Activated CD4-positive, alpha-beta T cell treated with anti-CD3 and anti-CD28 coated beads, Interleukin-10, Interleukin-2, amounts not matched to agents 100 ng/mL and 50 ng/mL, durations not matched to agents 16 hours and 8 hours (primary cell): ENCODE measurements at places on chromosomes 13 and 19.

DNA sequence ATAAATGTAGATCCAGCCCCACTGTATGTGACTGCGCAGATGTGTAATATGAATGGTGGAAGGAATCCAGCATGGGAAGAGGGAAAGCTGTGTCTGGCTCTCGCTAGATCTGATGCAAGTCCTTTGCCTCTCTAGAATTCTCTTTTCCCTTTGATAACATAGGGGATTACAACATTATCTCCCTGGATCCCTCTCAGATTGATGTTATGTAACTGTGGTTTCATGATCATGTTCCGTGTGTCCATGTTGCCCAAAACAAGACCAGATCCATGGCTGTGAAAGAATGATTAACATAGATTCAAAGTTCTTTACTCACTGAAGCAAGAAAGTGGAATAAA, 184.0 kb upstream of the UBL3 start:
- no peak for DNase-seq

DNA sequence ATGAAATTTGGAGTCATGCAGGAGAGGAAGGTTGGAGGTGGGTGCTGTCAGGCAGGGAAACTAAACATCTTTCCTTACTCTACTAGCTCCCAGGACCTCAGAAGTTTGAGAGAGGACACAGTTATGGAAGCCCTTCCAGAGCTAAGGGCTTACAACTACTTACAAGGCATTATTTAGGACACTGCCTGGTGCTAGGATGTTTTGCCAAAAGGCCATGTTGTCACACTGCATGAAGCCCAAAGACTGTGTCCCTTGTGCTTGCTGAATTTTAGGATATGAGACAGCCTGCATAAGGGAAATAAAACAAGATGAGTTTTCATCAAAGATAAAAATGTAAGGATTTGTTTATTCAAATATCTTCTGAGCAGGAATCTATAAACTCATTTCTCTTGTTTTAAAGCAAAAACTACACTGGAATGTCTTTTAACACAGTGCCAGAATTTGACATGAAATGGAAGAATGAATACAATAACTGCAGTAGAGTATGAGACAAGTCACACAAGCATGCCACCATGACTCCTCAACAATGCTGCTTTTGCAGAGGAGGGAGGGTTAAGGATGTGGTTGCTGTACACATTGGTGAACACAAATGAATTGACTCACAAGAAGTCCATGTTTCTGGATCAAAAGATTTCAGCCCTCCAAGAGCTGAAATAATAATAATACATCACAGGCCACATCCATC, 258.4 kb downstream of the SPRY2 start:
- no peak for DNase-seq

- DNase-seq = no peak
Measured at GRCh38 chr13:91955546-91956355, 557.3 kb downstream of the GPC5 start.

DNA sequence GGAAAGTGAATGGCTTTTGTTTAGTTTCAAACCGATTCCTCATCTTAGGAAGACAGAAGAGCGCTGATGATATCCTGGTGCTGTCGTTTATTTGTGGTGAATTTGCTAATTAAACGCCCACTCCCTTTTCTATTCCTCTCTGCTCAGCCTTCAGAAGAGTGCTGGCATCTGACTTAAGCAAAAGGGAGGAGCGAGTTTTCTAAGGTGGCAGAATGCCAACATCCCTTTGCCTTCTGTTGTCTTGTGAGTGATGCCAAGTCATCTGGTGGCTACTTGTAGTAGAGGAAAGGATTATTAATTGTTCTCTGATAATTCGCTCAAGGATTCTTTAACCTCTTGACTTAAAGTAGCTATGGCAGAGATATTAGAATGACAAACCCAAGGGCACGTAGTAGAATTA, 68.1 kb downstream of the ERCC5 start:
- DNase-seq = no peak

GRCh38 chr13:23960566-23961156, 63.4 kb upstream of the C1QTNF9B start:
- DNase-seq = peak; percentile 54

DNA sequence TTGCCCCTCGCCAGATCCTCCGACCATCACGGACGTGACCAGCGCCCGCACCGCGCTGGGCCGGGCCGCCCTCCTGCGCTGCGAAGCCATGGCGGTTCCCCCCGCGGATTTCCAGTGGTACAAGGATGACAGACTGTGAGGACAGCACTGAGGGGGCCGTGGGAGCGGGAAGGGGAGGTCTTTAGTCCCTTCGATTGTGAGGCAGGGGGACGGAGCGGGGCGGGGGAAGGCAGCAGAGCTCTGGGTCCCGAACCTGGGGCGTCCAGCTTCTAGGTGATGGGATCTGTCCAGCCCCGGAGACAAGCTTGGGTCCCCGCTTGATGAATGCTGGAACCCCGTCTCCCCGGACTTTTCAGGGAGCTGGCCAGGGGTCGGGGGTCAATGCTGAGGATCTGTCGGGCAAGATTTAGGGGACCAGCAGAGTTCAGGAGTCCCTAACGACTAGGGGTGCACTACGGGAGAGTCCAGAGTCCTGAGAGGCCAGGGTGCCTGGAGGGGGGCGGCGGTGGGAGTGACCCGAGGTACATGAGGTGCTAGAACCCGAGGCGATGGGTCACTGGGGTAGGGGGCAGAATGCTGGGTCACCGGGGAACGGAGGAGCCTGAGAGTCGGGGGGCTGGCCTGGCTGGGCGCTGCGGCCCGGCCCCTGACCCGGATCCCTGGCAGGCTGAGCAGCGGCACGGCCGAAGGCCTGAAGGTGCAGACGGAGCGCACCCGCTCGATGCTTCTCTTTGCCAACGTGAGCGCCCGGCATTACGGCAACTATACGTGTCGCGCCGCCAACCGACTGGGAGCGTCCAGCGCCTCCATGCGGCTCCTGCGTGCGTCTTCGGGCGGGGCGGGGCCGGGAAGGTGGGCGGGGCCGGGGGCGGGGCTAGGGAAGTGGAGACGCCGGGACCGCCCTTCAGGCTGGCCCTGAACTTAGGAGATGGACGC, 14.6 kb downstream of the VSIG10L start:
- peak; percentile 76 for DNase-seq

GRCh38 chr13:110155072-110155471, 151.9 kb downstream of the COL4A1 start:
- no peak for DNase-seq

DNA sequence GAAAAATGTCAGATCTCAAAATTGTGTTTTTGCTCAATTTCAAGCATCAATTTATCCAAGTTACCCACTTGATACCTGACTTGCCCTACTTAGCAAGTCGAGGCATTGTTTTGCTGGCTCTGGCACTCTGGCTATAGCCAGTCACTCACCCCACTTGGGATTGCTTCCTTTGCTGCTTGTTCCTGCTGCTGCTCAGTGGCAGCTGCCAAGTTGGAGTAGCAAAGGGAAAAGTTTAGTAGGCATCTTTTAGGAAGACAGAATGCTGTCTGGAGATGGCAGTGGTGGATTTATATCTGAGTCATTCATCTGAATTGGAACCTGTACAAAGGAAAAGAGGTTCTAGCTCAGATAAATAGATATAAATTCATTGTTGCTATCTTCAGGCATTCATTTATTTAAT, 41.2 kb downstream of the PCCA start:
- DNase-seq = no peak

- DNase-seq = no peak
Measured at GRCh38 chr13:46587807-46588418, 34.9 kb downstream of the LRCH1 start.

- peak; percentile 91 for DNase-seq
Measured at GRCh38 chr19:6772028-6772865, at the start of gene VAV1. VAV1 (plus strand) TSS chr19:6772708; CDS start chr19:6772808, 100 bp downstream.

DNA sequence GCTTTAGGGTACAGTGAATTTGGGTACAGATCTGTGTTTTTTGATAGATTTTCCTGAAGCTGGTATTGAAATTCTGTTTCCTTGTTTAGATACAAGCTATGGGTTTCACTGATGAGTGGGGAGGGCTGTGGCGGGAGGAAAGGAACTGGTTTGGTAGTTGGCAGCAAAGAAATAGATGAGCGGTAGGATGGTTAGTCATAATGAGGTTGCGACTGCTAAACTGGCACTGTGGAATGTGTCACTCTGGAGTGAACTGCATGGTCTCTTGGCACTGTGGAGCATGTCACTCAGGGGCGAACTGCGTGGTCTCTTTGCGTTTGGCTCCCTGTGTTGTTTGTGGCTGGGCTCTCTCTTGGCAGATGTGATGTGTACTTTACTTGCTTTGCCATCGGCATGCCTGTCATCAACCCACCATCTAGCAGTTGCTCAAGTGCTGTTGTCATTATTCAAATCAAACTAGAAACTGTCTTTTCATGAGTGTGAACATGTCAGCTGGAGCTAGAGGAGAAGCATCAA, 82.1 kb downstream of the ATP8A2 start:
- DNase-seq = no peak

GRCh38 chr13:93559718-93560117, 333.1 kb downstream of the GPC6 start:
- no peak for DNase-seq

DNA sequence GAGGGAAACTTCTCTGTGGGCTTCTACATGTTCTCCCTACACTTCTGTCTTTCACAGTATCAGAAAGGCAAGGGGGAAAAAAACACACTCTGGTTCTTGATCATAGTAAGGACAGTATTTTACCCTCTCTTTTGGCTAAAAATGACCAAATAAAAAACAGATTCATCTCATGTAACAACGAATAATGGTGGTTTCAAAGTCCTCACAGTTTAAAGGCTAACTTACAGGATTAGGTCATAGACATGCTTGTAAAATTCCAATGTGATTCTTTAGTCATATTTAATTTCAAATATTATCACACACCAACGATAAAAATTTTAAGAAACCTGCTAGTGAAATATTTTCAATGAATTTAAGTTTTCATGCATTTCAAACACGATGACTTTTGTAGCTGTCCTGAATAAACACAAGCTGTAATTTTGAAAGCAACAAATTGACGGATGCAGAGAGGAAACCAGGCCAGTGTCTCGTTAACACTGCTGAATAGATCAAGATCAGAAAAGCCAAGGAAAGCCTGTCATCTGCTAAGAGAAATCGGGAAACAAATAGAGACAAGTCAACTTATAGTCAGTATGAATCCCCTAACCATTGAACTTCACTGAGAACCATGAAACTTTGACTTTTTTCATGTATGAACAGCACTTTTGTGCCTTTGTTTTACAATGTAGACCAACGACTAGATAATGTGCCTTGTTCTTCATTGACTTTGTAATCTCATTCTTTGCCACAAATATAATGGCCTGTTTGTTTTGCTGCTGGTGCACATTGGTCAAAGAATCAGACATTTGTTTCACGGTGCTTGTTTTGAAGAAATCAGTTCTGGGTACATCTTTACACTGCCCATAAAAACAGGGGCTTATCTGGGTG, 22.0 kb downstream of the MBNL2 start:
- no peak for DNase-seq

DNA sequence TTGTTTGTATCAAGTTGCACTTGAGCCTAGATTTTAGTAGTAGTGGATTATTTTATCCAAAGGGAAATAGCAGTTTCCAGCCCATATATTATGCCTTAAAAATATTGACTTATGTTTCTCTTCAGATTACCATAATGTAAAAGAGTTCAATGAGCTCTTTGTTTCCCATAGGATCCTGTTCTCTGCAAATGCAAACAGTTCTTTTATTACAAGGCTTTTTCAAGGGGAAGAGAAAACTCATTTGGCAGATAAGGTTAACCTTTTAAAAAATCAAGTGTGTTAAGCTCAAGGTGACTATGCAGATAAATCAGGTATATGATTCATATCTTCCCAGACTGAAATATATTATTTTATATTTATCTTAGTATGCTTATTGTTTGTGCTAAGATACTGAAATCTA, 961.2 kb upstream of the SPRY2 start:
- no peak for DNase-seq

DNA sequence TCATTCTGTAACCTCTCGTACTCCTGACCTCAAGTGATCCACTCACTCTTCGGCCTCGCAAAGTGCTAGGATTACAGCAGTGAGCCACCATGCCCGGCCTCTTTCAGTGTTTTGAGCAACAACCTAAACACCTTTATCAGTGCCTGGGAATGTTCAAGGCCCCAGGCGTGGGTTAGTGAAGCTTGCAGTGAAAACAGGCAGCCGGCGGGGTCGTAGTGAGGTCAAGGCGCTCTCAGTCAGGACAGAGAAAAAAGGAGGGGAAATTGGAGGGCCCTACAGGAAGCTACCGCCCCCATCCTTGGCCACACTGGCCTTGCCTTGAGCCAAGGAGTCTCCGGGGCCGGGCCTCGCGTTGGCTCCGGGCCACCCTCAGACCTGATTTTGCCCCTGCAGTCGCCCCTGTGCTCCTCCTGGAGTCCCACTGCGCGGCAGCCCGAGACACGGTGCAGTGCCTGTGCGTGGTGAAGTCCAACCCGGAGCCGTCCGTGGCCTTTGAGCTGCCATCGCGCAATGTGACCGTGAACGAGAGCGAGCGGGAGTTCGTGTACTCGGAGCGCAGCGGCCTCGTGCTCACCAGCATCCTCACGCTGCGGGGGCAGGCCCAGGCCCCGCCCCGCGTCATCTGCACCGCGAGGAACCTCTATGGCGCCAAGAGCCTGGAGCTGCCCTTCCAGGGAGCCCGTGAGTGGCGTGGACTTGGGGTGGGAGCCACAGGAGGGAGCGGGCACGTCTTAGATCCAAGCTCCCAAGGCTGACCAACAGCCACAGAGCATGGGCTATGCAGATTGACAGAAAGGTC, 17.7 kb downstream of the MAG start:
- no peak for DNase-seq

- peak; percentile 92 for DNase-seq
Measured at GRCh38 chr19:48398375-48399235, 5.1 kb downstream of the GRIN2D start.

DNA sequence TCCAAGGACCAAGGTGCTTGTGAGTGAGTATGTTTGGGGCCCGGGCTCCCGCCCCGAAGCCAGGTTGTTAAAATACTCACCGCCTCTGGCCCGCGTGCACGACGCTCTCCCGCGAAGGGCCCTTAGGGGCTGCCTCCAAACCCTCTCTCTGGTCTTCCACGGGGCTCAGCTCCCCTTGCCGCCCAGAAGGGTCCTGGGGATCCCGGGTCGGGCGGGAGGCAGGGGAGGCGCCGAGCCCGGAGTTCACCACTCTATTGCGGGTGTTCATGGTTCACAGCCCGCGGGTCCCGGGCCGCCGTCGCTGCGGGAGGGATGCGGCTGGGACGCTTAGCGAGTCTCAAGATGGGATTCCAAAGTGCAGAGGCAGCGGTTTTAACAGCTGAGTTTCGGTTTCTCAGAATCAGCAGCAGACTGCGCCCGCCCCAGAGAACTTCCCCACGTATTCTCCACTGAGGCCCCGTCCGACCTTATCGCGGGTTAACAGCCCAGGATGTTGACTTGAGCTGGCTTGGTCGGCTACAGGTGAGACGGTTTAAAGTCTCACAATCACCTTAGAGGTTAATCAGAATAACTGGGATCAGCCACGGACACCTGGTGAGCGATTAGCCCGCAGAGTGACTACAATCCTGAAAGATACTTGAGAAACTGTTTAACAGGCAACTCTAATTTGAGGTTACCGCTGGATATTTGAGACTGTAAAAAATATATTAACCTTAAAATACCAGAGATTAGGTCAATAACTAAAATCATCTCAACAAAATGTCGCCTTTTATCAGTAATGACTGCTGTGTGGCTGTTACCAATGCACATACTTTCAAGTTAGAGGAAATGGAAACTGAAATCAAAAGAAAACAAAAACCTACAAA, at the start of gene EPSTI1:
EPSTI1 (minus strand) TSS at position 344 of the 866 bp plus-strand sequence; CDS start at position 268, 76 bp downstream.
- peak; percentile 87 for DNase-seq

- DNase-seq = peak; percentile 86
Measured at GRCh38 chr19:41595258-41595889, 19.4 kb downstream of the CEACAM21 start.
